ENCODE measurements at places on chromosomes 2 and 18. TPM values are rescaled to one million over a fixed set of nuclear protein-coding genes. Genes with fewer than 3 reads are reported as not detected.

GRCh38 chr18:2654169-2654927 lies 1.2 kb upstream of the SMCHD1 start:
- H3K27me3 ChIP-seq = no peaks in the 10 kb centered on the region
- peak overlapping the region; percentile 99 for H3K27ac ChIP-seq
- DNase-seq = no peak
- peak overlapping the region; percentile 79 for H3K4me3 ChIP-seq
- no peaks in the 10 kb centered on the region for H3K36me3 ChIP-seq

GRCh38 chr2:105454801-105455485 lies 56.1 kb upstream of the FHL2 start:
- no peaks in the 10 kb centered on the region for H3K36me3 ChIP-seq
- no peak for DNase-seq
- no peaks in the 10 kb centered on the region for H3K27me3 ChIP-seq
- H3K4me1 ChIP-seq = no peaks in the 10 kb centered on the region

DNA sequence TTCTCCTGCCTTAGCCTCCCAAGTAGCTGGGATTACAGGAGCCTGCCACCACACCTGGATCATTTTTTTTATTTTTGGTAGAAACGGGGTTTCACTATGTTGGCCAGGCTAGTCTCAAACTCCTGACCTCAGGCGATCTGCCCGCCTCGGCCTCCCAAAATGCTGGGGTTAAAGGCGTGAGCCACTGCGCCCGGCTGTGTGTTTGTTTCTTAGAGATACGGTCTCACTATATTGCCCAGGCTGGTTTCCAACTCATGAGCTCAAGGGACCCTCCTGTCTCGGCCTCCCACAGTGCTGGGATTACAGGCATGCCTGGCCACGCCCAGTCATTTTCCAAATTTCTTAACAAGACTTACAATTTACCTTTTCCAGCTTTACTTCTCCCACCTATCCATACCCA lies 940 bp upstream of the MRPL19 start:
- no peak overlapping the region for H3K4me3 ChIP-seq
- H3K27me3 ChIP-seq = no peaks in the 10 kb centered on the region
- no peaks in the 10 kb centered on the region for H3K36me3 ChIP-seq

DNA sequence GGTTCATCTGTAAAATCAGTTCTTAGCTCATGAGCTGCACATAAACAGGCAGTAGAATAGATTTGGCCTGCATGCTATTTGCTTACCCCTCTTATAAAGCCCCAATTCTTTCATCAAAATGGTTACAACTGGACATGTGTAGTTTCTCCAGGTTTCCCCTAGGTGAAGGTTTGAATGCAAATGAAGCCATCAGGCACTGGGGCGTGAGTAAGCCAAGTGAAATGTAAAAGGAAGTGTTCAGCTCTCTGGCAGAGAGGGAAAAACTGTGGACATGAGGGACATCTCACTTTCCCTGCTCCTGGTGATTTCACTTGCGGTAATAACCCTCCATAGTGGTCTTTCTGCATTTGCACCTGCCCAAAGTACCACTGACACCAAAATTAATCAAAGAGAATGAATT lies 1402.3 kb upstream of the LRRTM1 start:
- no peaks in the 10 kb centered on the region for H3K27me3 ChIP-seq
- H3K4me3 ChIP-seq = no peak overlapping the region
- no peaks in the 10 kb centered on the region for H3K36me3 ChIP-seq
- no peaks in the 10 kb centered on the region for H3K4me1 ChIP-seq
- H3K27ac ChIP-seq = no peak overlapping the region

DNA sequence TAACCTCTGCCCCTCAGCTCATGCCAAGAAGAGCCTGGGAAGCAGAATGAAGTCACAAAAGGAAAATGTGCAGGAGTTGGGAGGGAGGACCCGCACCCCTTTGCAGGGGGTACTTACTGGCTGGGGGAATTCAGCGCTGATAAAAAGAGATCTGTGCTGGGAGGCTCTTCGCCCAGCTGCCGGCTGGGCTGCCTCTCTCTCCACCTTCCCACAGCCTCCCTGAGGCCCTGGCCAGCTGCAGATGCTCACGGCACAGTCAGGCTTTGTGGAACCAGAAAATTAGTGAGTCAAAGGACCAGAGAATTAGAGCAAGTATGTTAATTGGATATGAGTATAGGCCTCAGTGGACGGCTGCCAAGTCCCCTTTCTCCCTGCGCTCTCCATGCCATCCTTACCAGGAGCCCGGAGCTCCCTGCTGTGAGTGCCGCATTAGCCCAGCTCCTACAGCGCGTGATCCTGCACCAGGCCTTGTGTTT lies 181.7 kb upstream of the SH3BP4 start:
- H3K36me3 ChIP-seq = no peaks in the 10 kb centered on the region
- H3K4me3 ChIP-seq = no peak overlapping the region
- H3K4me1 ChIP-seq = no peaks in the 10 kb centered on the region

- H3K4me1 ChIP-seq = peaks cover 15% of the 10 kb centered on the region
- no peak for DNase-seq
- no peaks in the 10 kb centered on the region for H3K27me3 ChIP-seq
- no peak overlapping the region for H3K27ac ChIP-seq
- H3K4me3 ChIP-seq = no peak overlapping the region
These were observed 118.8 kb downstream of the ZBTB7C start for GRCh38 chr18:48290162-48290926.

RESP18 gene
- total RNA-seq = not detected

All from thoracic aorta (tissue), 2 donors.